ENCODE measurements at places on chromosomes 6 and 20.
A peak's percentile ranks its signal among the peaks of the same experiment; 100 is the strongest.

GRCh38 chr6:53735896-53736295 lies 58.9 kb upstream of the LRRC1 start:
- DNase-seq, result no peak

- DNase-seq, result no peak
Observed at GRCh38 chr6:10884245-10884972, 2.4 kb upstream of the SYCP2L start.

GRCh38 chr6:110180228-110181008 lies at the start of gene CDC40:
Gene CDC40 (plus strand): TSS chr6:110180427. CDS start chr6:110180445, 18 bp downstream.
- DNase-seq, result no peak

DNA sequence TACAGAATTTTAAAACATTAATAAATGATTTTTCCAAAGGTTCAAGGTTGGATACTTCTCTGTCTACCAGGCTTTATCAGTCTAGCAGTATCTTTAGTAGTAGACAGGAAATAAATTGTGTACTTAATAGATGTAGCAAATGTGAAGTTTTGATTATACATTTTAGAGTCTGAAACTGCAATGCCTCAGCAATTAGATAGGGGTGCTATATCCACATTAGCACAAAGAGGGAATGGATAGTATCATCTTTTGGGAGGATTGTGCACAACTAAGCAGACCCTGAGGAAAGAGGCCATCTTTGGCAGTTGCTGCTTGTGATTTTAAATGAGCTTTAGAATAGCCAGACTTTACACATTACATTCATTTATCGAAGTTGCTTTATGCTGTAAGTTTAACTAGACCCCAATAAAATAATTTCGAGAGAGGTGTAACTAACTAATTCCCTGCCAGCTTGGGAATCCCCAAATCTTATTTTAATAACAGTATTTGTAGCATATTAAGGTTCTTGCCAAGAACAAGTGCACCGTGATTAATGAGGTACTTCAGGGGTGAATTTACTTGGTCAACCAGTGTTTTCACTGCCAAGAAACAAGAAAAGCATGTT lies 2.8 kb downstream of the KCNQ5 start:
- DNase-seq, result peak; percentile 82

GRCh38 chr20:49466114-49466912 lies 16.2 kb downstream of the KCNB1 start:
- DNase-seq, result no peak

DNA sequence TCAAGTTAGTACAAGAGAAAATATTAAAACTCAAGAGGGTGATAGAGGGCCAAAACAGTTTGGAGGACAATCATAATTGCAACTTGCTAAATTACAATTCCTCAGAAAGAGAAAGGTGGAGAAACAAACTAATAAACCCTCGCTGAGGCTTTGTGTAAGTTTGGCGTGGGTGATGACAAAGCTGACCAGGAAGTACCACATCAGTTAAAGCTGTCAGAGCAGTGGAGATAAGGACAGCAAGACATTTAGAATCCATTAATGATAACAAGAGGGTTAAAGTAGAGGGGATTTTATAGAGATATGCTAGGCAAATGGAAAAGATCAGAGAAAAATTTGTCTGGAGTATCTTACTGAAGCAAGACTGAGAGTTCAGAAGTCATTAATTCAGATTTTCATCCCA lies 334.4 kb downstream of the TFAP2B start:
- DNase-seq, result no peak

DNA sequence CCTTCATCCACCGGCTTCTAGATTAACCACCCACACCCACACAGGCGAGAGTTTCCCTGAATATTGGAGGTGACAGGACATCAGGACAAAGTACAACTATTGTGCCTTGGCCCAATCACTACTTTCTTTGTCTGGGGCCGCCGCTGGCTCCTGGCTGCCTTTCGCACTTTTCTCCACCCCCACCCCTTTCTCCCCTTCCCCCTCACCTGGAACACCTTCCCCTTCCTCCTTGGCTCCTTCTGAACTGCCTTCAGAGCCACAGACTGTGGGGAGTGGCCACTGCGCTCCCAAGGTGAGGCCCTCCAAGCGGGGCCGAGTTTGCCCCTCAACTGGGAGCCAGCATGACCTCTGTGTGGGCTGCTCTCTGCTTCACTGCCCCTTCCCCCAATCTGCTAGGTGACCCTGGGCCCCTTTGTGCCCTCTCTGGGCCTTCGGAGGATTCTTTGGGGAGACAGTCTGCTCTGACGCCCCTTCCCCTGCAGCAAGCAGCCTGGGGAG lies 3.0 kb upstream of the VEGFA start:
- no peak for DNase-seq

- DNase-seq, result no peak
Observed at GRCh38 chr6:42103216-42103615, 39.2 kb downstream of the C6orf132 start.

DNA sequence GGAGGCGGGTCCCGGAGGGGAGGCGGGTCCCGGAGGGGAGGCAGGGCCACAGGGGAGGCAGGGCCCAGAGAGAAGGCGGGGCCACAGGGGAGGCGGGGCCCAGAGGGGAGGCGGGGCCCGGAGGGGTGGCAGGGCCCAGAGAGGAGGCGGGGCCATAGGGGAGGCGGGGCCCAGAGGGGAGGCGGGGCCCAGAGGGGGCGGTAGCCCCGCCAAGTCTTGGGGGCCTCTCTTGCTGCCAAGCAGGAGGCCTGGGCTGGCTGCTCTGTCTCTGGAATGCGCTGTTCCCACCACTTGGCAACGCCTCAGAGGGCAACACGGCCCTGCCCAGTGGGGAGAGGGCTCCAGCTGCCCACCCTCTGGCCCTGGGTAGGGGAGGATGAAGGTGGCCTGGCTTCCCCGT lies 80.5 kb downstream of the YTHDF1 start:
- DNase-seq, result peak; percentile 62

GRCh38 chr6:36627801-36628246 lies 33.7 kb downstream of the SRSF3 start:
- no peak for DNase-seq

DNA sequence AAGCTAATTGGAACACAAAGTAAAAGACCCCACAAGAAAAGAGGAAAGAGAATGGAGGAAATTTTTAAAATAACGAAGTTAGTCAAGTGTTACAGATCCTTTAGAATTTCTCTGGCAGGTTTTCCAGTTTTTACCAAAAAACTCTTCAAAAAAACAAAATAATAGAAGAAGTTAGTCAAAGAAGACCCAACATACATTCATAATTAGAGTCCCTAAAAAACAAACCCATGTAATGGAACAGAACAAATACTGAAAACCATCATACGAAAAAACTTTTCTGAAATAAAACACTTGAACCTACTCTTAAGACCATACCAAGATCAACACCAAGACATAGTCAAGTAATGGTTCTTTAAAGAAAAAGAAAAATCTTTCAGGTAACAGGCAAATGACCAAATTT lies 31.6 kb downstream of the RANBP9 start:
- no peak for DNase-seq

DNA sequence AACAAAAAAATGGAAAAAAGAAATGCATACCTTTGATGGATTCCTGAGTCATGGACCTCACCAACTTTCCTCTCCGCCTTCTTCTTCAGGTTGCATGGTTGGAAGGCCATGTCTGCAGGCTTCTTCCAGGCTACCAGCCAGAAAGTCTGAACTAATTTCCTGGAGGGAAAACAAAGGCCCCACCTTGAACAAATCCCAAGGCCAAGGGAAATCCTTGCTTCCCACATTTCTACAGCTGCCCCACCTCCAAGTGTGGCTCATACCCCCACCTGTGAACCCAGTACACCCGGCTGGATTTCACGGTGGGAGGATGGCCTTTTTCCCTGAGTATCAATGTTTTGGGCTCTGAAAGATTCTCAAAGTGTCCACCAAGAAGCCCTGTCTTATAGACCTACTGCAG lies 22.4 kb downstream of the IL17A start:
- DNase-seq, result no peak

GRCh38 chr20:48287021-48287494 lies 501.8 kb upstream of the SULF2 start:
- no peak for DNase-seq

DNA sequence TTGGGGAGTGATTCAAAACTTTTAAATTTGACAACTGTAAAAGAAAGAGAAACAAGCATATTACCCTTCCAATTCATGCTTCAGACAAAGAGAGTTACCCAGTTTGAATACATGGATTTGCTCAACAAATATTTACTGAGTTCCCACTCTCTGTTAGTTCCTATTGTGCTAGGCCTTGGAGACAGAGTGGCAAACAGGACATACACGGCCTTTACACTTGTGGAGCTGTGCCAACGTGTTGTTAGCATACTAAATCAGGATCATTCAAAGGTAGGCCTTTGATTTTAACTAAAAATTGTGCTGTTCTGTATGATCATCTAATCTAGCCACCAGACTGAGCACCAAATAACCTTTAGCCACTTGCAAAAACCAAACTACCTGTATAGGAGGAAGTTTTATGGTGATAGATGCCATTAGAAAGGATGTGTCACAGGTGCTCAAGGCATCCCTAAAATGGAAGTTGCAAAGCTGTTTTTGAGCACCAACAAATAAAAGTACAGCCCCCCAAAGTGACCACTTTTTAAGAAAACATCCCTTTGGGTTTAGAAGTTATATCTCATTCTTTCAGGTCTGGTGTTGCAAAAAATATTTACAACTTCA lies 84.5 kb downstream of the CHD6 start:
- no peak for DNase-seq

DNA sequence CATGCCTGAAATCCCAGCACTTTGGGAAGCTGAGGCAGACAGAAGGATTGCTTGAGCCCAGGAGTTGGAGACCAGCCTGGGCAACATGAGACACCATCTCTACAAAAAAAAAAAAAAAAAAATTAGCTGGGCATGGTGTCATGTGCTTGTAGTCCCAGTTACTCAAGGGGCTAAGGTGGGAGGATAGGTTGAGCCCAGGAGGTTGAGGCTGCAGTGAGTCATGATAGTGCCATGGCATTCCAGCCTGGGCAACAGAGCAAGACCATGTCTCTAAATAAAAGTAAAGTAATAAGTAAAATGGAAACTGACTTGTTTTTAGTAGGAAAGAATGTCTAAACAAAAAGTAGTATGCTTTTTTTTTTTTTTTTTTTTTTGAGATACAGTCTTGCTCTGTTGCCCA lies 240.7 kb downstream of the ARID1B start:
- no peak for DNase-seq

- DNase-seq, result no peak
Observed at GRCh38 chr20:4217349-4217841, 202.0 kb upstream of the RNF24 start.

Data from NAMALWA (cell line).